ENCODE measurements at places on chromosomes 3 and 15.

GRCh38 chr15:100152463-100152862 is 189.3 kb downstream of the ADAMTS17 start:
- no peak for DNase-seq

- no peak for DNase-seq
Measured at GRCh38 chr3:178295292-178295912, 240.8 kb upstream of the KCNMB2 start.

- DNase-seq = no peak
Measured at GRCh38 chr15:57455929-57456328, 79.6 kb downstream of the CGNL1 start.

DNA sequence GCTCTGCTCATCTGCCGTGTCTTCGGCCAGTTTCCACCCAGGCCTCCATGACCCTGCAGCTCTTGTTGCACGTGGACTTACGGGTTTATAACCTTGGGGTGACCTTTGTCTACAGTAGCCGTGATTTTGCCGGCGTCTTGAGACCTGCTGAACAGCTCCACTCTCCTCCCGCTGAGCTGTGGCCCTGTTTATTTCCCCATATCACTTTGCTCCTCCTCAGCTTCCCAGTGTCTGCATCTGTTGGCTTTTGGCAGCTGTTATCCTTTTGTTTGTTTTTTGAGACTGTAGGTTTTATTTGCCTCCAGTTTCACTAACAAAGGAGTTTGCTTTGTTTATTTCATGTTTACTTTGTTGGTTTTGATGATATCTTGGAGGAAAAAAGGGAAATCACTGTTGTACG is 29.3 kb upstream of the SLC28A1 start:
- no peak for DNase-seq

- no peak for DNase-seq
Measured at GRCh38 chr15:33278816-33279612, 31.8 kb upstream of the RYR3 start.

GRCh38 chr3:101690972-101691371 is 4.5 kb upstream of the RPL24 start:
- no peak for DNase-seq

DNA sequence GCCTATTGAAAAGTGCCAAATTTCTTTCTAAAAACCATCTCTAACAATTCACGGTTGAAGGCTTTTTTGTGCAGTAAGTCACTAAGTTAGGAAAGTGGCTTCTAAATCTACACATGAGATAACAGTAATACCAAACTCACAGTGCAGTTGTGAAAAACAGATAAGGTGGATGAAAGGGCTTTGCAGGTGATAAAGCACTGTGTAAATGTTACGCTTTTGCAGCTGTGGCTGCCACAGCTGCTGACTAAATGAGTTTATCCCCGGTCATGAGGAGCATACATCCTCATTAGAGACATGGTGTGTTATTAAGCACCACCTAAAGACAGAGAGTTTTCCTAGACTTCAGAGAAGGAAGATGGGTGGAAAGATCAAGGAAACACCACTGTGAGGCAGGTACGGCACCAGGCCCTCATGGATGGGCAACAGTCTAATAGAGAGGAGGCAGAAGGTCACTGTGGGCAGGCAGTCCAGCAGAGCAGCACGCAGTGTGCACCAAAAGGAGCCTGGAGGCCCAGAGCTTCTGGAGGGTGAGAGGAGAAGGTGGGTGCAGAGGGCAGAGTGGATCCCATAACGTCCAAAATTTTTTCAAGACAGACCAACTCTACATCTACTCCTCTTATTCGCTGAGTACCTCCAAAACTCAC is 68.5 kb downstream of the FMN1 start:
- DNase-seq = no peak

DNA sequence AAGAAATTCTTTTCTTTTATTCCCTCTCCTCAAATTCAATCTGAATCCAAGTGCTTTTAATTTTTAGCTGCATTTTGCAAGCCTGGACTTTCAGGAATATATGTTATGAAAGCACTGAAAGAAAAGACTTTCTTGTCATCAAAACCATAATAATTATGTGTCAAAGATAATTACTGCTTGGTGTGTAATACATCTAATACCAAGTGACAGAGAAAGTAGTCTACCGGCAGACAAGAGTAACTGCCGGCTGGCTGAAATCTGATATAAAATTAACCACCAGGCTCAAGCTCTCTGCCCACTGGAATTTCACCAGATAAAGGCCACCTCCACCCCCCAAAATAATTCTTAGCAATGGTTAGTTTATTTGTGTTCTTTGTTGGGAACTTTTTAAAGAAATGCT is 220.9 kb upstream of the CDIN1 start:
- DNase-seq = no peak

- no peak for DNase-seq
Measured at GRCh38 chr3:127788451-127788909, 33.8 kb downstream of the MGLL start.

DNA sequence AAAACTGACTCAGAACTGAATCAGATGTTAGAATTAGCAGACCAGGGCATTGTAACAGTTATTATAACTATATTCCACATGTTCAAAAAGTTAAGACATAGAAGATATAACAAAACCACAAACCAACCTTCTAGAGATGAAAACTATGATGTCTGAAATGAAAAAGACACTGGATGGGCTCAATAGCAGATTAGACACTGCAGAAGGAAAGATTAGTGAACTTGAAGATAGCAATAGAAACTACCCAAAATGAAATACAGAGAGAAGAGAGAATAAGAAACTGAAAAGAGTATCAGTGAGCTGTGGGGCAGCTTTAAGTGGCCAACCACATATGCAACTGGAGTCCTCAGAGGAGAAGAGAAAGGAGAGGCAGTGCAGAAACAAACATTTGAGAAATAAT is 132.0 kb upstream of the ATP2B2 start:
- DNase-seq = no peak

DNA sequence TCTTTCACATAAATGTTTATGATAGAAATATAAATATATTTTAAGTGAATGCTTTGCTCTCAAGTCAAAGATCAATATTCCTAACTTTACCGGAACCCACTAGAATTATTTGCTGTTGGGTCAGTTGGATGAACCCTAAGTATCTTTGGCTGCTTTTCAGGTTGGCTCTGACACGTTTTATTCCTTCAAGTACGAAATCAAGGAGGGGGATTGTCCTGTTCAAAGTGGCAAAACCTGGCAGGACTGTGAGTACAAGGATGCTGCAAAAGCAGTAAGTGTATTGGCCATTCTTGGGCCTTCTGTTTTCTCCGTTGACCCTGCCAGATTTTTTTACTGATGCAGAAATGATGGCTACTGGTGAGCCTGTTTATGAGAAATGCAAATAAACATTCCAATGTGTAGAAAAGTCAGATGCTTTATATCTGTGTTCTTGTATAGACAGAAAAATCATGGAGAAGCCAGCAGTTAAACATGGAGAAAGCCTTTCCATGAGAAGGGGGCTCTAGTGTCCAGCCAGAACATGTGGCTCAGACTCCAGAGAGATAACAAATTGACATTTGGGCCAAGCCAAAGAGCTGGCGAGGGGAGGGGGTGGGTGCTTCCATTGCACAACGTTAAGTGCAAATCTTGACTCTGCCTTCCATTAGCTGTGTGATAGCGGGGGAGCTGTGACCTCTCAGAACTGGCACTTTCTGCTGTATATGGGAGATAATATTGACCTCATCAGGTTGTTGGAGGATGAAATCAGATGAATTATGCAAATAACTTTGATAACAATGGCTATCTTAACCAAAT is 3.0 kb downstream of the KNG1 start:
- no peak for DNase-seq

GRCh38 chr15:69657626-69658025 is 205.0 kb downstream of the RPLP1 start:
- no peak for DNase-seq

DNA sequence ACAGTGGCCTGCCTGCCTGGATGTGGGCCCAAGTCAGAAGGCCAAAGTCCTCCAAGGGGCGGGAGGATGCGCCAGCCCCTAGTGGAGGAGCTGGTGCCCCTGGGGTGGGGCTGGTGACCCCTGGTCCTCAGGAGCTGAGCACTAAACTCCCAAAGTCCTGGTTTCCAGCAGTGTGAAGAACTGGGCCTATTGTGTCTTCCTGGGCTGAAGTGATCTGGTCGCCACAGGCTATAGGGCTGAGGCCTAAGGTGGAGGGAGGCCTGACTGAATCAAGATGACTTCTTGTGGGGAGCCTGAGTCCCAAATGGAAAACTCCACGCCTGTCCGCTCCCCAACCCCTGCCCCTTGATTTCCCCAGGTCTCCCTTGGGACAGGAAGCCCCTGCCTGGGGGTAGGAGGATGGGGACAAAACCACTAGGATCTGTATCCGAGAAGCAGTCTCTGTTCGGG is 753 bp upstream of the FES start:
- no peak for DNase-seq

- no peak for DNase-seq
Measured at GRCh38 chr3:156397534-156397933, 157.4 kb downstream of the SSR3 start.

GRCh38 chr3:192339214-192339613 is 388.1 kb downstream of the FGF12 start:
- DNase-seq = no peak

GRCh38 chr3:144104679-144105078 is 133.1 kb downstream of the DIPK2A start:
- no peak for DNase-seq

- DNase-seq = no peak
Measured at GRCh38 chr15:90774731-90775514, 57.8 kb downstream of the BLM start.

DNA sequence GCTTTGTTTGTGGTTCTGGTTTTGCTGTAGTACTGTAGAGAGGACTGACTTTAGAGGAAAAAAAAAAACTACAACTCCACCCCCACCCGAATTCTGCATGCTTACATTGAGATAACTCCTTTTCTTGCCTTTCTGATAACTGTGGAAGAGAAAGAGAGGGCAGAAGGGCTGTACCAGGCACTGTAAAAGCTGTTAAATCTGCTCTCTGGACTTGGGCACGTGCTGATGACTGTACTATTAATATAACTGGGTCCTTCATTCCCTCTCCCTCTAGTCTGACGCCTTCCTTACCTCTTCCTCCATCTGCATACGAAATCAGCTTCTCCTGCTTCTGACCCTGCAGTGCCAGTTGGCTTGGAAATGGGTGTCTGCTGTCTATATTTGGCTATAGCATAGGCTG is 15.0 kb downstream of the MAPKBP1 start:
- DNase-seq = peak; percentile 50

- DNase-seq = peak; percentile 17
Measured at GRCh38 chr15:88467935-88468528, 524 bp downstream of the MRPS11 start.

- DNase-seq = peak; percentile 11
Measured at GRCh38 chr3:97871801-97872524, 50.2 kb downstream of the CRYBG3 start.

GRCh38 chr15:79602731-79603130 is 170.6 kb downstream of the MINAR1 start:
- DNase-seq = no peak

GRCh38 chr15:38090223-38090622 is 155.8 kb downstream of the TMCO5A start:
- DNase-seq = no peak

GRCh38 chr15:84793431-84794161 is 23.6 kb upstream of the ALPK3 start:
- DNase-seq = no peak

- DNase-seq = no peak
Measured at GRCh38 chr3:196284396-196284795, 3.1 kb downstream of the PCYT1A start.

DNA sequence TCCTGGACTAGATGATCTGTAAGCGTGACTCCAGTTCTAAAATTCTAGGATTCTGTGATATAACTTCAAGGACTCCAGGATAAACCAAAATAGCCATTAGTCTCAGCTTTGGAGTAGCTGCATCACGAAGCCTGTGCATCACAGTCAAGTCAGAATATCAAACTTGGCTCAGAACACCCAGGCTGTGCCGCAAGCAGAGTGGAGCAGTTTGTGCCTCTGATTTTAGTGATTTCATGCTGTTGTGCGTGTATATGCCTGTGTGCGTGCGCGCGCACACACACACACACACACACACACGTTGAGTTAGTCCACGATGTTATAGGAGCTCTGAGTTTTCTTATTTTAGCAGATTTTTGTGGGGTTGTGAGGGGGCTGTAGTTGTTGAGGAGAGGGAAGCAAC is 356.6 kb upstream of the KCNH8 start:
- DNase-seq = no peak

- DNase-seq = no peak
Measured at GRCh38 chr15:47331829-47332393, 385.4 kb upstream of the SEMA6D start.

DNA sequence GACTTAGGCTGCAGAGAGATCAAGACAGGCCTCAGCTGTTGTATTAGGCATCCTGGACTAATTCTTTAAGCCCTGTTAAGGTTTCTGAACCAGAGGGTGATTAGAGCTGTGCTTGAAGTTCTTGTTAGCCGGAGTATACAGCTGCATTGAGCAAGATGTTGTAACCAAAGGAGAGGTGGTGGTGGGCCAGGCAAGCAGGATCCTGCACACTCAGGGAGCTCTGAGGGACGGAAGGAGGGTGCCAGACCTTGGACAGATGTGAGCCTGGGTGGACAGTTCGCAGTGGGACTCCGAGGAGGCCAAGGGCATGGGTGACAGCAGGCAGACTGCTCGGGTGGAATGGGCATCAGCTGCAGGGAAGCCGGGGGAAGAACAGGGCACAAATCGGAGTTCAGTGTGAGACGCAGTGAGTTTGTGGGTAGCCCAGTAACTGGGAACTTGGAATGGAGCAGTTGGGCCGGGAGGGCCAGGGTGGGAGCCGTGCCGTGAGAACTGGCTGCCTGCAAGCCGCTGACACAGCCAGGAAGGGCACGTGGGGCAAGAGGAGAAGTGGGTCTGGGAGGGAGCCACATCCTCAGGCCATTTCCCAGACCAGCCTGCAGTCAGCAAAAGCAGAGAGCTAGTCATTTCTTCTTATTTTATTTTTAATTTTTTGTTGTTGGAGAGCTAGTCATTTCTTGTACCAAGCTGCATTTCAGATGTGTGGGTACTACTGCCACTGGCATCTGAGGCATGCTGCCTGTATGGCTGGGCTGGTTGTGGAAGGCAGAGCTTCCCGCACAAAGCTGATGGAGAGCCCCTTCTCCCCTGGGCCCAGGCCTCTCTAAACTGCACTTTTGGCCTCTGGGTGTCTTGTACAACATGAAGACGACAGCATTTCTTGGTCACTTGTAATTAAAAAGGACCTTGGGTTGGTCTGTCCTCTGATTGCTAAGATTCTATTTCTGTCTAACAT is 61.0 kb downstream of the PGPEP1L start:
- no peak for DNase-seq

GRCh38 chr3:14701676-14702075 is 26.7 kb downstream of the C3orf20 start:
- no peak for DNase-seq

Data from pons (tissue), 1 donor.